ENCODE measurements at places on chromosomes 3 and 15. TPM values are rescaled to one million over a fixed set of nuclear protein-coding genes. Genes with fewer than 3 reads are reported as not detected.
A peak's percentile ranks its signal among the peaks of the same experiment; 100 is the strongest.

The UBAP1L gene
- 3.7 TPM for total RNA-seq

DNA sequence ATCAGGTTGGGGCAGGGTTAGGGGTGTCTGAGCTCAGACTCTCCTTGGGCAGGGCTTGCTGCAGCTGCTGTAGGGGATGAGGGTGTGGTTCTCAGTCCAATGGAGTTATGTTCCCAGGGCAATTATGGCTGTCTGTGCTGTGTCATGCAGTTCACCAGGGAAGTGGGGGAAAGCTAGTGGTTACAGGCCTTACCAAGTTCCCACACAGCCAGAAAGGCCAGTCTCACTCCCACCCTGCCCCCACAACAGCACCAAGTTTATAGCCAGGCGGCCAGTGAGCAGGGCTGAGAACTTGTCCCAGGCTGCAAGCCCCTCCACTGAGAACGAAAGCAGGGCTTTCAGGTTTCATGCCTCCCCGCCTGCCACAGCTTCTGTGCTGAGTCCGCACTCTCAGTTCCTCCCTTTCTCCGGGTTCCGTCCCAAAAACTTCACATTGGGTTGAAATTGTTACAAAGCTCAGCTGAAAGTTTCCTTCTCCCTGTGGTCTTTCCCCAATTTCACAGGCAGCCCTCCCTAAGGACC, 19.6 kb upstream of the CPOX start:
- H3K4me3 ChIP-seq, result peak overlapping the region; percentile 31
- H3K27ac ChIP-seq, result no peak overlapping the region
- H3K27me3 ChIP-seq, result no peaks in the 10 kb centered on the region
- no peaks in the 10 kb centered on the region for H3K36me3 ChIP-seq

GRCh38 chr15:52154896-52155865, 36.0 kb downstream of the GNB5 start:
- no peaks in the 10 kb centered on the region for H3K4me1 ChIP-seq
- H3K4me3 ChIP-seq, result no peak overlapping the region
- no peak for DNase-seq
- peaks cover 6% of the 10 kb centered on the region for H3K36me3 ChIP-seq
- no peak overlapping the region for H3K27ac ChIP-seq

GRCh38 chr15:25848784-25849156, 14.4 kb downstream of the ATP10A start:
- H3K36me3 ChIP-seq, result no peaks in the 10 kb centered on the region
- peak overlapping the region; percentile 75 for H3K4me3 ChIP-seq
- H3K4me1 ChIP-seq, result peaks cover 53% of the 10 kb centered on the region
- no peak for DNase-seq
- H3K27ac ChIP-seq, result peak overlapping the region; percentile 95

GRCh38 chr3:149291178-149291577, 42.3 kb downstream of the TM4SF18 start:
- H3K4me3 ChIP-seq, result no peak overlapping the region
- no peaks in the 10 kb centered on the region for H3K36me3 ChIP-seq
- H3K4me1 ChIP-seq, result no peaks in the 10 kb centered on the region
- no peak for DNase-seq
- H3K27ac ChIP-seq, result no peak overlapping the region

- no peaks in the 10 kb centered on the region for H3K36me3 ChIP-seq
- DNase-seq, result no peak
- H3K4me3 ChIP-seq, result no peak overlapping the region
- H3K27ac ChIP-seq, result no peak overlapping the region
Observed at GRCh38 chr3:40661284-40661683, 136.5 kb downstream of the ZNF621 start.
